Caco-2 (cell line): ENCODE measurements at places on chromosomes 7 and 10.

DNA sequence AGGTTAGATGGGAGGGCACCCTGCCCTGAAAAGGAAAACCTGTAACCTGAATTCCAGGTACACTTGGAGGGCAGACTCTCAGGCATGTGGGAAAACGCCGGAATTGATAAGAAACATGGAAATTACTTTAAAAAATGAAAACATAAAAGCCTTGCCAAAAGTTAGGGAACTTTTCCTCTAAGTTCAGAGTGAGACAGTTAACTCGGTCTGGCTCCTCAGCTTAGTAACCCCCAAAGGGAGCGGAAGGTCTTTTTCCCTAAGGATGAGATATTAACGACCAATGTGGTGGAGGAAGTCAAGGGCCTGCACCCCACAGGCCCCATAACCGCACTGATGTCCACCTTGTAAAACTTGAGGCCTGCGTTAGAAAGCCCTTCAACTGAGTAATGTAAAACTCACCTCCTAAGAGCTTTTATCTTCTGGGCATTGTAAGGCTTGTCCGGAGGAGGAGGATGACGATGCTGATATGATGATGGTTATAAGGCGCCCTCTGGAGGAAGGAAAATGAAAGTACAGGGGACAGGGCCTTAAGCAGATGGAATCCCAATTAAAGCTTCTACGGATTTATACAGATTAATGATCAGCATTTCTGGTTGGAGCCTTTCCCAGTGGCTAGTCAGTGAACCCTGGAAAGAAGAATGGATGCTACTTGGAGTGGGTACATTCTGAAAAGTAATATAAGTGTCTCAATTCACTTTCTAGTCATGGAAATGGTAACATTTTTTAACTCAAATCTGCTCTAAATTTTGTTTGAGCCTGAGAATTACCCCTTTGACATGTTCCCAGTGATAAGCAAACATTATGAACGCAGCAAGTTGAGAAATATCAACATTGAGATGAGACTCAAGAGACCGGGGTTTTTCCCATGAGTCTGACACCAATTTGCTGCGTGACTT is 694 bp downstream of the COL1A2 start:
- peaks cover 11% of the 10 kb centered on the region for H3K4me1 ChIP-seq
- peak; percentile 64 for DNase-seq
- no peaks in the 10 kb centered on the region for H3K27me3 ChIP-seq
- no peak overlapping the region for H3K4me3 ChIP-seq
- no peaks in the 10 kb centered on the region for H3K36me3 ChIP-seq

- no peak overlapping the region for H3K27ac ChIP-seq
- H3K36me3 ChIP-seq, result peaks cover 2% of the 10 kb centered on the region; the same call in 1 of the 2 replicates
- H3K27me3 ChIP-seq, result no peaks in the 10 kb centered on the region
Measured at GRCh38 chr7:16688249-16688648, 42.3 kb downstream of the BZW2 start.

GRCh38 chr10:73857446-73857845 is 16.9 kb downstream of the CAMK2G start:
- H3K4me3 ChIP-seq, result no peak overlapping the region
- DNase-seq, result no peak
- peaks cover 6% of the 10 kb centered on the region; the same call in 1 of the 2 replicates for H3K4me1 ChIP-seq
- H3K36me3 ChIP-seq, result peaks cover 9% of the 10 kb centered on the region

GRCh38 chr10:47383261-47384147 is 589 bp downstream of the ZNF488 start:
- H3K36me3 ChIP-seq, result peaks cover 1% of the 10 kb centered on the region; the same call in 1 of the 2 replicates
- H3K27me3 ChIP-seq, result no peaks in the 10 kb centered on the region
- peak overlapping the region; percentile 77 for H3K4me3 ChIP-seq
- H3K27ac ChIP-seq, result peak overlapping the region; percentile 16
- H3K4me1 ChIP-seq, result peaks cover 41% of the 10 kb centered on the region
- DNase-seq, result no peak

GRCh38 chr10:45417746-45418145 is 43.7 kb downstream of the ALOX5 start:
- no peaks in the 10 kb centered on the region for H3K4me1 ChIP-seq
- no peaks in the 10 kb centered on the region for H3K36me3 ChIP-seq
- no peak overlapping the region for H3K27ac ChIP-seq
- DNase-seq, result no peak
- no peak overlapping the region for H3K4me3 ChIP-seq

DNA sequence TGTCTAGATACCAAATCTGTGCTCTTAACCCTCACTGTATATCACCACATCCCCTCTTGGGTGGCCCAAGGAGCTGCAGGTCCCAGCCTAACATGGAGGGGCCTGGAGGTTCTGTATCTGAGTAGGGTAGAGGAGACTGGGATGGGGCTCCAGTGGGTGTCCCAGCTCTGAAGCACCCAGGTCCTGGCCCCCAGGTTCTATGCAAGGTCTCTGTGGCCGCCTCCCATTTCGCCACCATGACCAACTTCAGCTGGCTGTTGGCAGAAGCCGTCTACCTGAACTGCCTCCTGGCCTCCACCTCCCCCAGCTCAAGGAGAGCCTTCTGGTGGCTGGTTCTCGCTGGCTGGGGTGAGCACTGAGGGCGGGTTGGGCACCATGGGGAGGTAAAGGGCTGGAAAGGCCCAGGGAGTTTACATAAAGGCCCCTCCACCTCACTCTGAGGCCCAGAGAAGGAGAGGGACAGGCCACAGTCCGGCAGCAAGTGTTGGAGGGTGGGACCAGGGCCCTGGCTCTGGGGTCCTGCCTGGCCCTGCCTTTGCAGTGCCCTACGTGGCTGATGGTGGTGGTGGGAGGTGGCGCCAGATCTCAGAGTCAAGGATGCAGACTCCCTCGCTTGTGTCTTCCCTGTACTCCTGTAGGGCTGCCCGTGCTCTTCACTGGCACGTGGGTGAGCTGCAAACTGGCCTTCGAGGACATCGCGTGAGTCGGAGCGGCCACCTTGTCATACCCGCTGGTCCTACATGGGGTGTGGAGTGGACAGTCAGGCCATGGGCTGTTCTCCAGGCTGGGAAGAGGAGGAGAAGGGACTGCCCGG is 10.2 kb downstream of the GHRHR start:
- DNase-seq, result no peak
- no peaks in the 10 kb centered on the region for H3K4me1 ChIP-seq
- H3K4me3 ChIP-seq, result no peak overlapping the region
- no peak overlapping the region for H3K27ac ChIP-seq
- H3K27me3 ChIP-seq, result no peaks in the 10 kb centered on the region
- H3K36me3 ChIP-seq, result no peaks in the 10 kb centered on the region

GRCh38 chr10:74337330-74338016 is 186.5 kb downstream of the ADK start:
- DNase-seq, result no peak
- H3K27me3 ChIP-seq, result no peaks in the 10 kb centered on the region
- H3K36me3 ChIP-seq, result no peaks in the 10 kb centered on the region; the same call in 1 of the 2 replicates
